ENCODE measurements at places on chromosomes 2 and 18.
A peak's percentile ranks its signal among the peaks of the same experiment; 100 is the strongest.

DNA sequence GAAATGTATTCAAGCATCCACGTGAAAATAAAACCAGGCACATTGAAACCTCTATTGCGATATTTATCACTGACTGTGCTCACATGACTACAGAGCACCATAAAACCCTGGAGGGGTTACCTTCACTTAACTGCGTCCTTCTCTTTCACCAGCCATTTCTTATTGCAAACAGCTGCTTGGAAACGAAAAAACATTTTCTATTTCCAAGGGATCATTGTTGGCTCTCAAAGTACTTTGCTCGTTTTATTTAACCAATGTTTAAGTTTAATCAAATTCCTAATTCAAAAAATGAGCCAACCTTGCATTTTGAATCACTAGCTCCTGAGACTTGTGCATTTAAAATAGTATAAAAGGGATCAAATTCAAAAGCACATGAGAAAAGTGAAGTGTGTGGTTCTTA, 134.4 kb downstream of the OSR1 start:
- DNase-seq, result no peak

DNA sequence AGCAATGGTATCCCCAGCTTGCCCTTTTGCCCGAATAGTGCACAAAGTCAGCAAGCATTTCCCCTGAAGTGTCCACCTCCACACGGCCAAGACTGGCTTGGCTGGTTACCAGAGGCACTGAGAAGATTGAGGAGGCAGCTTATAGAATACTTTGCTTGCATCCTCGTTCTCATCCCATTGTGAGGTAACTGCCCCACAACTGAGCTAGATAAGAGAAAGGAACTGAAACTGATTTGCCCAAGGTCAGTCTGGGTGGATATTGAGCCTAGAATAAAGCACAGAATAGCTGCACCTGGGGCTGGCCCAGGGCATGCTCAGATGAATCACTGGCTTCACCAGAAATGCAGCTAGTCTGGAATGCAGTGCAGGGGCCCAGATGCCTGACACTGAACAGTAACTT, 32.7 kb upstream of the MAP4K3 start:
- DNase-seq, result no peak

DNA sequence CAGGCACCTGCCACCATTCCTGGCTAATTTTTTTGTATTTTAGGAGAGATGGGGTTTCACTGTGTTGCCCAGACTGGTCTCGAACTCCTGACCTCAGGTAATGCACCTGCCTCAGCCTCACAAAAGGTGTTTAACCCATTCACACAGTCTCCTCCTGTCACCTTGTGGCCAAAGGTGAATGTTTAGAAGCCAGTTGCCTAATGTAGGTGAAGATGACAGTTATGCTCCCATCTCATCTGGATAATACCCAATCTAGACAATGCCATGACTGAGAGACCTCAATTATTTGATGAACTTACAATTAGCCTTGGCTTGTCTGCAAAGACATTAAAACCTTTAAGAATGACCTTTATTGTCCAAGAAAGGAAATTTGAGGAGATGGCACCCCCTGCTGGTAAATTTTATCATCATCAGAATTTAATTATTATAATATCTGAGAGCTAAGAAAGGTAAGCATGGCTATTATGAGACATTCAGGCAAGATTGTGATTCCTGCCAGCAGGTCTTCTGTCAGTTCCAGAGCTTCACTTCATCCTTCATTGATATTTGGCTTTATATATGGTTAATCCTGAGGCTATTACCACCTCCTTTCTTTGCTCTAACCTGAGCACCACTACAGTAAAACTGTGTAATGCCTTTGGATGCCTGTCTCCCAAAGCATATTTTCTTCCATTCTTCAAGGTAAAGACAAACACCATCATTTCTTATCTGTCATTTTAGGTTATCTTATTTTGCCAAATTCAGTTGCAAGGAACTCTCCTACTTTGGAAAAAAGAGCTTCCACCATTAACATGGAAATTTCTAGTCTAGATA, 117.6 kb downstream of the FAM124B start:
- peak; percentile 12 for DNase-seq

- no peak for DNase-seq
These were observed 122.2 kb upstream of the SMAD7 start for GRCh38 chr18:49072940-49073339.

DNA sequence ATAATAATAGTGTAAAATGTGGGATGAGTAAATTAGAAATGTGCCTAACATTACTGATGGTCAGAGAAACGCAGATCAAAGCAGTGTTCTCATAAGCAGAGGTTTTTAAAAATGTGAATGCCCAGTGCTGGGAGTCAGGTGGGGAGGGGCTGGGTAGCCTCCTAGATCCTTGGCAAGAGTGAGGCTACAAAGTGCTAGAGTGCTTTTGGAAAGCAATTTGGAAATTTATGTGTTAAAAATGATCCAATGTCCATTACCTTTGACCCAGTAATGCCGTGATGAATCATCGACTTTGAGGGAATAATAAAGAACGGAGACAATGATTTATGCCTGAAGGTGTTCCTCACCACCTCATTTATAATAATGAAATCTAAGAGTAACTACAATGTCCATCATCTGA, 44.9 kb upstream of the TWIST2 start:
- DNase-seq, result no peak

- DNase-seq, result no peak
These were observed 113.7 kb downstream of the SPOPL start for GRCh38 chr2:138615257-138615656.

DNA sequence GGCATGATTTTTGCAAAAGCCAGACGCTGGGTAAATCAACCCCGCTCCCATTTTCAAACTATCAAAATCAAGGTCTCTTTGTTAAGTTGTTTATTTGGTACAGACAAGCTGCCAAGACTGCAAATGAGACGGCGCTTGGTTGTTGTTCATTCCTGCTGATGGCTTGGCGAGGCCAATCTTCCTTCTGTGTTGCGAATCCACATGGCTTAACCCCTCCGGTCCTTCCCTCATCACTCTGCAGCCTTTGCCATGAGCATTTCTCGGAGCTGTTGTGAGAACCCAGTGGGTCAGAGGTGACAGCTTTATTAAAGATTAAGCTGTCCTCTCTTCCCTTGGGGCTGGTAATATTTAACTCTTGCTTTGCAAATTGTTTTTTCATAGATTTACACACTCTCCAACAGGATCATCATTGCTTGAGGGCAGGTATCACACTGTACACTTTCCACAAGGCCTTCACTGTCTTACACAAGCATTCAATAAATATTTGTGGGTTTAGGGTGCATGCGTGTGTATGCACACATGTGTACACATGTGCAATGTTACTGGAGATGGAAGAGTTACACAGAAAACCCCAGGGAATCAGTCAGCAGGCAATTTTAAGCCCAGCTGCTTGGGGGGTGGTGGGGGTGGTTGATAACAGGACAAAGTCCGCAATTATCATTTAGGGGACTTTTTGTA, 27.8 kb upstream of the KCNF1 start:
- no peak for DNase-seq

DNA sequence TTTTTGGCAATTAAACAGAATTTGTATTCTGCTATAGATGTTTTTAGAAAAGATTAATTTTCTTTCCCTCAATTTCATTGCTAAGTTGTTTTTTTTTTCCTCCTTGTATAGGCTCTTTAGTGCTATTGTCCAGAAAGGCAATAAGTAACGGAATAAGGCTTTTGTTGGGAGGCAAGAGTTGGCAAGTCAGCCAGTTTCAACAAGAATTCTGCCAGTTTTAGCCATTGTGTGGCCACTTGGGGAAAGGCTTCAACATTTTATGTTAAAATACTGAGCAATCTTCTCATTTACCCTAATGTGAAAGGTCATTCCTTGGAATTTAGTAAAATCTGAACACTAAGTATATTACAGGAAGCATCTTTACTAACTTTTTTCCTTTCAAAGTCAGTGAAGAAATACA, 9.6 kb downstream of the CALCRL start:
- no peak for DNase-seq

GRCh38 chr2:58740426-58740825, 499.3 kb upstream of the FANCL start:
- DNase-seq, result no peak

DNA sequence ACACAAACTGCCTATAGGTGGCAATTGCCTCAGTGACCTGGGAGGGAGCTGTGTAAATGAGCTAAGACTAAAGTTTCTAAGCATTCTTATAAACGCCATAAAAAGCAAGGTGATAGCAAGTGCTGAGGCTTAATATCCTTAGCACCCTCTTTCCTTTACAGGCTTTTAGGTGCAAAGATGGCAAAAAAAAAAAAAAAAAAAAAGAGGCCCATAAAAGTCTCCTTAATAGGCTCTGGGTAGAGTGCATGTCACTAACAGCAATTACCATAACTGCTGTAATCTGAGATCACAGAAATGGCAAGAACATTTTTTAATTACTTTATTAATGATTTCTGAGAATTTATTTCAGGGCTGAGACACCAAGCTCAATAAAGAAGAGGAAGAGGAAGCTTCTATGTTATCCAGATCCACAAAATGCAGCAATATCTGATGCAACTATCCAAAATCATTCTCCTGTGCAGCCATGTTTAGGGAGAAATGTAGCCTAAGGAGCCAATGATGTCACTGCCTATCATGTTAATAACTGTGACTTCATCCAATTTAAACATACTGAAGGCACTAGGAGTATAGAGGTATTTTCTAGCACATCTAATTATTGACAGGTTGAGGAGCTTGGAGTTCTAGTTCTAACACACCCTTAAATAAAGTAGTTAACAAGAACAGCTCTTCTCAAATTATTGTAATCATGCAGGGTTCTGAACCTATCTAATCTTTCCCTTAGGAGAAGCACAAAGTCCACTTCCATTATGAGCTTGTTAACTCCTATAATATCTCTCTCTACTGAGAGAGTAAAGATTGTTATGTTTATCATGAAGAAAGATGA, 804.3 kb upstream of the ACVR2A start:
- no peak for DNase-seq

- DNase-seq, result no peak
These were observed 9.2 kb downstream of the TMEM18 start for GRCh38 chr2:668000-668398.

- peak; percentile 29 for DNase-seq
These were observed 22.3 kb upstream of the ATP5MC3 start for GRCh38 chr2:175203621-175204496.

DNA sequence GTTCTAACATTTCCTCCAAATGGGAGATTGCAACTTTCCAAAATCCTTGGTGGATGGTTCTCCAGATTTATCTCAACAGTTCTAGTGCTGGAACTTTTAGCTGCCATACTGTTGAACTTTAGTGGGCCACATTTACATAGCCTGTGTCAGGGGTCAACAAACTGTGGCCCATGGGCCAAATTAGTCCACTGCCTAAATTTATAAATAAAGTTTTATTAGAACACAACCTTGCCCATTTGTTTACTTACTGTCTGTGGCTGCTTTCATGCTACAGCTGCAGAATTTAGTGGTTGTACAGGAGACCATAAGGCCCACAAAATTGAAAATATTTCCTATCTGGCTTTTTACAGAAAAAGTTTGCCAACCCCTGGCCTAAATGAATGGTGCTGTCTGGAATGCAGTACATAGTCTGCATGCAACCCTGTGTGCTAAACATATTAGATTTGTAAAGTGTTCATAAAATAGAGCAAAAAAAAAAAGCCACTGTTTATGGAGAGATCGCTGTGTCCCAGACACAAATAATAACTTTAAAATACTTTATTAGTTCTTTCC, 30.3 kb downstream of the MGAT5 start:
- no peak for DNase-seq

- DNase-seq, result no peak
These were observed 93.0 kb upstream of the MCFD2 start for GRCh38 chr2:47008381-47009252.

DNA sequence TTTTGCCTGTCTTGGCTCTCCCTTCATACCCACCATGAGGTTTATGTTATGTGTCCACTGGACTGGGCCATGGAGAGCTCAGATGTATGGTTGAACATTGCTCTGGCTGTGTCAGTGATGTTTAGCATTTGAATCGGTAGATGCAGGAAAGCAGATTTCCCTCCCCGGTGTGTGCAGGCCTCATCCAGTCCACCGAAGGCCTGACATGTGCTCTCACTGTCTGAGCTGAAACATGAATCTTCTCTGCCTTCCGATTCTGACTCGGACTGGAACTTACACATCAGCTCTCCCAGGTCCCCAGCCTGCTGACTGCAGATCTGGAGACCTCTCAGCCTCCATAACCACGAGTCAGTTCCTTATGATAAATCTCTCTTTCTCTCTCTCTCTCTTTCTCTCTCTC, 72.4 kb upstream of the SLC66A3 start:
- no peak for DNase-seq

GRCh38 chr2:235647264-235647663, 153.4 kb downstream of the AGAP1 start:
- DNase-seq, result no peak

- DNase-seq, result no peak
These were observed 48.3 kb downstream of the THUMPD2 start for GRCh38 chr2:39730685-39731302.

DNA sequence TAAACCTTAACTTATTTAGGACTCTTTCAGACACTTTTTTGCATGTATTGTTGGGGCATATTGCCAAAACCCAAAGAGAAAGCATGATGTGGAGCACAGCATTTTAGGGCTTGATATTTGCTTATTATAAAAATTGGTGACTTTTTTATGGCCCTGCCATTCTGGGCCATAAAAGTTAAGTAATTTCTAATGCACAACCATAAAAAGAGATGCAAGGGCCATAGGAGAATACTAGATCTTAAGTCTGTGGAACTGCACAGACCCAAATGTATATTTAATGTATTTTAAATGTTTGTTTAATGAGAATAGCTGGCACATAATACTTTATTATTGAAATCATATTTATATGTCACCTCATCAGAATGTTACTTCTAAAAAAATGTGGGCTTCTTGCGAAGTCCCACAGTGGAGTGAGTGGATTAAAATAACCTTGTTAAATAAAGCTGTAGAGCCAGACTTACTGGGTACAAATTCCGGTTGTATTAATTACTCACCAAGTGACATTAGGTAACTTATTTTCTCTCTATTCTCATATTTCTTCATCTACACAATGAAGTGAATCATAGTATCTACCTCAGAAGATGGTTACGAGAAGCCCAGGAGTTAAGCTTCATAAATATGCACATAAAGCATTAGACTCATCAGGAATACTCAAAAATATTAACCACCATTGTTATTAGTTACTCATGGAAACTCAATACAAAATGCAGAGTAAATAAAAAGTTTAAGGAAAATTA, 52.2 kb downstream of the HNMT start:
- DNase-seq, result no peak

- peak; percentile 89 for DNase-seq
These were observed 70.7 kb downstream of the PLB1 start for GRCh38 chr2:28566521-28567041.

GRCh38 chr2:241762321-241762932, 14.2 kb upstream of the GAL3ST2 start:
- DNase-seq, result no peak

All from CD4-positive, alpha-beta T cell treated with Interleukin-6 at 100 ng/mL for 8 hours (primary cell).